ENCODE measurements at places on chromosomes 1 and 21.

- DNase-seq: no peak
These were observed 58.6 kb downstream of the FAAP20 start for GRCh38 chr1:2135941-2136340.

GRCh38 chr1:9316080-9316444, 23.4 kb downstream of the SPSB1 start:
- no peak for DNase-seq

- no peak for DNase-seq
These were observed 55.8 kb upstream of the PRDX6 start for GRCh38 chr1:173421286-173421685.

DNA sequence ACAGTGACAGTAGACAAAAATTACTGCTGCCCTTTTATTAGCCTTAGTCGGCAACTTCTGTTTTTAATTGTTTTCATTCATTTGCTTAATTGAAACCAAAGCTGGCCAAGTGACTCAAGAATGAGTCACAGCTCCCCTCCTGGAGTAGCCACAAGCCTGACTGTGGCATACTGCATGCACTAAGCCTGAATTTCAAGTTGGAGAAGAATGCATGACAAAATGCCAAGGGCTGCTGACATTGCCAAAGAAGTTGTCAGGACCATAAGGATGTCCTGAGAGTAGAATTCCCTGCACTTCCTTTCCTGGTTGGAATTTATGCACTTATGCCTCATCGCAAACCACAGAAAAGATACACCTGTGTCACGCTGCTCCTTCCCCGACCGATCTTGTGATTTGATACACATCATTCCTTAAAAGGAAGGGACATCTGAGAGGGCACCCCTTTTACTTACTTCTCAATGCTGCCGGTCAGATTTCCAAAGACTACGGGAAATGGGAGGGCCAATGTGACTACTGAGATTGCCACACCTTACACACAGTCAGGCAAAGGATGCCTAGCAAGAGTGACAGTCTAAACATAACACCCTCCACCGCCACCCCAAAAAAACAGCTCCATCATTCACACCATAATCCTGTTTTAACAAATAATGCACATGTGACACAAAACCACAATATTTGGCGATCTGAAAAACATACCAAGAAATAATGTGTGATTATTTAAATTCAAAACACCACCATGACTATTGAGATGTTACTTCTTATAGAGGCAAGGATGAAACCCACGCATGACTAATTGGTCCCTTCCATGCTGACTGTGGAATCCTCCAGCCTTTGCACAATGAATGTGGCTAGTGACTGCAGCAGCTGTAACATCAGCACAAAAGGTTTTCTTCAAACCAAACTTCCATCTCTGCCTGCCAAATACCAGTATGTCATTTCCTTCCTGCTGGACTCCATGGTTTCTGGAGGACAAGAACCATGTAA, 28.2 kb downstream of the VAV3 start:
- peak; percentile 93 for DNase-seq

DNA sequence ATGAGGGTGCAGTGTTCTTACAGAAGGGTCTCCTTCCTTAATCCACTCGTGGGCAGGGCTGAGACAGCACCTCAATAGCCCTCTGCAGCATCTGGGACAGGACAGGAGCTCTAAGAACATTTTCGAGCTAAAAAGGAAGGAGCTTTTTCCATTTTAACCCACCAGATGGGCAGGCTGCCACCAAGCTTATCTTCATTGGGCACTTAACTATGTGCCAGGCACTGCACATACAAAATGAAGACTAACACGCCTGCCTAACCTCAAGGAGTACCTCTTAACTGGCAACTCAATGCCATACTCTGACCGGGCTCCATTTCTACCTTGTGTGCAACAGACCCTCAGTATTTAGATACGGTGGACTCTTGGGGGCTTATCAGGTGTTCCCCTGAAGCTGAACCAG, 48.2 kb downstream of the SSBP3 start:
- no peak for DNase-seq

GRCh38 chr1:44628962-44629756, 45.1 kb downstream of the TMEM53 start:
- peak; percentile 89 for DNase-seq

DNA sequence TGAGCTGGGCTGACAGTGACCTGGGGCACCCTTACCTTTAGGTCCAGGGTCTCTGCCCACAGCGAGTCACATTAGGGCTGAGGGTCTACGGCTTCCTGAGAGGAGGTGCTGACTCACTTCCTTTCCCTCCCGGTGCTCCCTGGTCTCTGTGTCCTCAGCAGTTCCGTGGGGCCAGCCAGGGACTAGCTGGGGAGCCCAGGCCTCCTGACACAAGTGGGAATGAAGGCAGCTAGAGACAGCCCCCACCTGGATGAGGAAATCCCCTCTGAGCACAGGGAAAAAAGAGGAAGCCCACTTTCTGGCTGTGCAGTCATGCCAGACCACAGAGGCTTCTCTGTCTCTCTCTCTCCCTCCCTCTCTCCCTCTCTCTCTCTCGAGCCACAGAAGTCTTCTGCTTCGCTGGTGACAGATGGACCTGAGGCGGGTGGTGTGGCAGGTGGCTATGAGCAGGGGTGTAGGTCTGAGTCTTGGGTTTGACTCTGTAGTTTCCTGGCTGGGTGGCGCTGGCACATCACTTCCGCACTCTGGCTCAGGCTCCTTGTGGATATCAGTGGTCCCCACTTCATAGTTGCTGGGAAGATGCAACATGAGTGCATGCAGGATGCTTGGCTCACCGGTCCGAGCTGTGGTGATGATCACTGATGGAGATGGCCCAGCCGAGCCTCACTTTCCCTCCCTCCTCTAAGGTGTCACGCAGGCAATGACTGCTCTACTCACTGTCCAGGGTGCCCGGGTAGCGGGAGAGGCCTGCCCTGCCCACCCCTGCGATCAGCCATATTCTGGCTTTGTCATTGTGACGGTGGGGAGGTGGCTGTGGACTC, 3.5 kb downstream of the SLC66A1 start:
- DNase-seq: no peak

DNA sequence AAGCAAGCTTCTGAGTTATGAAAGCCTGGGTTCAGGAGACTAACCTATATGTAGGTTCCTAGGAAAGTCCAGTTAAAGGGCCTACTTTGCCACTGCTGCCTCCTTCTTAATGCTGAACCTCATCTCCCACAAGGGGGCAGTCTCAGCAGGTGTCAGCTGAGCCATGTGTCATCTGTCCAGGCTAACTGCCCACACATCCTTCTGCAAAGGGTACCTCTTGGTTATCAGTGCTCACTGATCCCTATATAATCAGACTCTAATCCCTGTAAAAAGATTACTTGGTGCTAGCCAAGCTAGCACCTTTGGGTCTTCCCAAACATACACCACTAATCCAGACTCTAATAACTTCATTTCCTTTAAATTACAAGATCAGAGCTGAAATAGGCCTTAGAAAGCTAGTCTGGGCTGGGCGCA, 9.0 kb downstream of the PRDX1 start:
- DNase-seq: no peak

- DNase-seq: no peak
These were observed 19.8 kb upstream of the LUZP1 start for GRCh38 chr1:23188434-23188884.

GRCh38 chr1:45669859-45670655, 16.3 kb downstream of the GPBP1L1 start:
- no peak for DNase-seq

DNA sequence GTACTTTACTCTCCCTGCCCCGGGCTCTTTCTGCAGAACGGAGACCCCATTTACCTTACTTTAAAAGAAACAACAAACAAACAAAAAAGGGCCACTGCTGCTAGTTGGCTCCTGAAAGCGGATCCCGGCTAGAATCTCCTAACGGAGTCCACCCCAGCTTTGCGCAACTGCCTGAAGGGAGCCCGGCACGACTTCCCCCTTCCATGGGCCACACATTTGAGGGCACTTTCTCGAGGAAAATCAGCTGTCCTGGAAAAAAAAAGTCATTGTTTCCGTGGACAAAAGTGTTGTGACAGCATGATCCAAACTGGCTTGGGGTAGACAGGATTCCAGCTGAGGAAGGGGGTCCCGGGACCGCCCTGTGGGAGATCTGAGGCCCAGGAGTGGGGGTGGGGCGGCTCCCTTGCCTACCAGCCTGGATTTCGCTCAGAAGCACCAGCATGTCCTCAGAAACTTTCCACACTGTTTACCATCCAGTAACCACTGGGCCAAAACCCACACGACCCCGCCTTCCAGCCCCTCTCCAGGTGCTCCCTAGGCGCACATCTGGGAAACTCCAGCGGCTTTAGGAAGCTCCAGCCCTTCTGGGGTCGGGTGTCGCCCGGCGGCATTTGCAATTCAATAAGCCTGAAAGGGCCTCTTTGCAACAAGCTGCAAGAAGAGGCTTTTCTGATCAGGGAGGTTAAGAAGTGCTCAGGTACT, 4.8 kb downstream of the RIPK4 start:
- no peak for DNase-seq

GRCh38 chr1:219153723-219154122, 20.0 kb upstream of the LYPLAL1 start:
- no peak for DNase-seq

GRCh38 chr1:220076861-220077762, 12.5 kb downstream of the BPNT1 start:
- DNase-seq: no peak

- DNase-seq: peak; percentile 37
These were observed 55.9 kb downstream of the NEK7 start for GRCh38 chr1:198212675-198213074.

- DNase-seq: no peak
These were observed 23.7 kb upstream of the SLC2A5 start for GRCh38 chr1:9093091-9093490.

DNA sequence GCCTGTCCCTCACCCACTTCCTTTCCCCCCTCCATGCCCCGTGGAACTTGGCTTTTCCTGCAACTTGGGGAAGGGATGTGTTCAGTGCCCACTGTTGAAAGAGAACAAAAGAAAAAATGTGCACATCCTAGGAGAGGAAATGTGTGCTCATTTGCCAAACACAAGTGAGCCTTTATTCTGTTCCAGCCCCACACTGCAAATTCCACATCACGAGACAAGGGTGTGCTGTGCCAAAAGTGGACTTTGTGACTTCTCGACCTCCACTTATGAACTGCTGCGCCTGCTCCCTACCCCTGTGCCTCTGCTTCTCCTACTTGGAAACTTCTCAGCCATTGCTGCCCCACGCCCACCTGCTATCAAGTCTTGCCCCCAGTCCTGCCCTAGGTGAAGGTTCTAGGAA, 97.0 kb upstream of the GRIK3 start:
- DNase-seq: no peak

- no peak for DNase-seq
These were observed 7.7 kb downstream of the ARHGEF2 start for GRCh38 chr1:155970531-155971167.

DNA sequence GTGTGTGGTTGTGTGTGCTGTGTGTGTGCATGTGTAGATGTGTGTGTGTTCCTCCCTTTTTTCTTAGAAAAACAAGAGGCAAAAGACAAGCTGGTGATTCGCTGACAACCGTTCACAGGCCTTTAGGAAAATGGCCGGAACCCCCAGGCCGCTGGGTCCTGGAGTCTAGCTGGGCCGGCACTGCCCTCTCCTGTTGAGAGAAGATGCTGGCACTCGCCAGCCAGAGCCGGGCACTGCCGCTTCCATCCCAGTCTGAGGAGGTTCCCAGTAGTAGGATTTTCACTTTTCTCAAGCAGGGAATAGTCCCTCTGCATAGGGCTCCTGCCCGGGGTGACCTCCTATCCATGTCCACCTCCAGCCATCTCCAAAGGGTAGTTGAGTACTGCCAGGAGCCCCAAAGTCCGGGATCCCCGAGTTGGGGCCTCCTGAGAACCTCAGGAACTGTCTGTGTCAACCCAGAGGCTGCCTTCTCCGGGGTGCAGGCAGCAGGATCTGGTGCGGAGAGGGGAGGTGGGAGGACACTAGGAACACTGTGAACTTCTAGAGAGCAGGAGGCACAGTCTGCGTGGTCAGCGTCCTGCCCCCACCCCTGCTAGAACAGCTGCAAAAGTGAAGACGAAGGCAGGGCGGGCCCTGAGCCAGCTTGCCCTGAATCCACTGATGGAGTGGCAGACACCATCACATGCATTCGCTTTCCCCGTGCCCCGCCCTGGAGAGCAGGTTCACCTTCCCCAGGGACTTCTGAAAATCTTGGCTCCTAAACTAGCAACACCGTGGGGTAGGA, 44.1 kb upstream of the ARHGEF16 start:
- no peak for DNase-seq

- DNase-seq: no peak
These were observed 176.0 kb downstream of the C1orf21 start for GRCh38 chr1:184562806-184563205.

DNA sequence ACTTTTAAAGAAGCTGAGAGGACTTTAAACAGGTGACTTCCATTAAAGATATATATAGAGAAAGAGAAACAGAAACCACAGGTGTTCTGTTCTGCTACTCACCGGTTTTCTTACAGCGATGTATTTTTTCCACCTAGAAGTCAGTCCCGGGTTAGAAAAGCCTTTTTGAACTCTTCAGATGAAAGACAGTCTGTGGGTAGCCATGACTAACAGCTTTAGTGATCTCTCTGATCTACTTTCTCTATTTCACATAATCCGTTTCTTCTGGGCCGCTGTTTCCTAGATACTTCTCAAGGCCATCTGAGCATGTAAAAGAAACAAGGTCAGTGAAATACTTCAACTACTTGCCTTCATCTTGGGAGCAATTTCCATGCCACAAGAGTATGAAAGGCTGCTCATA, 25.1 kb downstream of the WDR64 start:
- DNase-seq: no peak

GRCh38 chr21:15624646-15625045, 105.1 kb upstream of the USP25 start:
- DNase-seq: no peak

DNA sequence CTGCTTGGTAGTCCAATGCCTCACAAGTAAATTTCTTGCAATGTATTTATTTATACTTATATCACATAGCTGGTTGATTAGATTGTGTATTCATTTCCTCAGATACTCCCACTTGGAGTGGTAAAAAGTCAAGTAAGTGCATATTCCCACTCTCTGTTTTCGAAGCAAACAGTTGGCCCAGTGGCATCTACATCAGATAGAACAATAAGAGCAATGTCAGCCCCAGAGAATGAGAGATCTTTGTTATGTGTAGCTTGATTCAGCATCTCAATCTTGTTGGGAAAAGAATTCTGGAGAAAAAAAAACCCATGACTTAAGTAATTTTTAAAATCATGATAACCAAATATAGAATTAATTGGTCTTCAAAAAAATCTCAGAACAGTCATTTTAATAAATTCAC, 25.5 kb downstream of the RGL1 start:
- no peak for DNase-seq

DNA sequence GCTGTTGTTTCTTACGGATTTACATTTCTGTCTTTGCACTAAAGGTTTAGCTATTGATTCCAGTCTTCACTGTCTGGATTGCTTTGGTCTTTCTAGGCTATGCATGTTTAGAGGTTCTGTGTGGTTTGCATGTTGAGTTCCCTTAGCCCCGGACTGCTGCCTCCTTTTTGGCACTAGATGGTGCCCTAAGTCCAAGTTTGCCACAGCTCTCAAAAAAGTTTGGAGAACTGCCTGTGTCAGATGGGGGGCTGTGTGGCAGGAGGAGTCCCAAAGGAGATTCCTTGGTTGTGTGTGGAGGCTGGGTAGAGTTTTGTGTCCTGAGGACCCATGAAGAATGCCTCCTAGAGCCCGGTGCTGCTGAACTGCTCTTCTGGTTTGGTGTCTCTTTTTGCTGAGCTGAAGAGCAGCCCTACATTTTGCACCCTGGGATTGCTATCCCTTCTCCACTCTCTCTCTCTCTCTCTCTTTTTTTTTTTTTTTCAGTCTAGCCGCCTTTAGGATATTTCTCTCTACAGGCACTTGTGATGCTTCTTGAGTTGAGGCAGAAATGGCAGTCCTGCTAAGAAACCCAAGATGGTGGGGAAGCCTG, 74.4 kb downstream of the PTGS2 start:
- no peak for DNase-seq

GRCh38 chr1:63509718-63510117, 13.3 kb downstream of the ITGB3BP start:
- no peak for DNase-seq
